ENCODE measurements at places on chromosomes 1 and 21. TPM values are rescaled to one million over a fixed set of nuclear protein-coding genes. Genes with fewer than 3 reads are reported as not detected.

LEMD1 gene
- 2.5 TPM for total RNA-seq

FAM177B gene
- total RNA-seq = not detected

MSH4 gene
- 0.12 TPM for total RNA-seq

MRPS15 gene
- 115 TPM for total RNA-seq

GNG4 gene
- total RNA-seq = 0.88 TPM

GBP3 gene
- 5.7 TPM for total RNA-seq

UTS2 gene
- not detected for total RNA-seq

PKNOX1 gene
- total RNA-seq = 18.0 TPM

DNA sequence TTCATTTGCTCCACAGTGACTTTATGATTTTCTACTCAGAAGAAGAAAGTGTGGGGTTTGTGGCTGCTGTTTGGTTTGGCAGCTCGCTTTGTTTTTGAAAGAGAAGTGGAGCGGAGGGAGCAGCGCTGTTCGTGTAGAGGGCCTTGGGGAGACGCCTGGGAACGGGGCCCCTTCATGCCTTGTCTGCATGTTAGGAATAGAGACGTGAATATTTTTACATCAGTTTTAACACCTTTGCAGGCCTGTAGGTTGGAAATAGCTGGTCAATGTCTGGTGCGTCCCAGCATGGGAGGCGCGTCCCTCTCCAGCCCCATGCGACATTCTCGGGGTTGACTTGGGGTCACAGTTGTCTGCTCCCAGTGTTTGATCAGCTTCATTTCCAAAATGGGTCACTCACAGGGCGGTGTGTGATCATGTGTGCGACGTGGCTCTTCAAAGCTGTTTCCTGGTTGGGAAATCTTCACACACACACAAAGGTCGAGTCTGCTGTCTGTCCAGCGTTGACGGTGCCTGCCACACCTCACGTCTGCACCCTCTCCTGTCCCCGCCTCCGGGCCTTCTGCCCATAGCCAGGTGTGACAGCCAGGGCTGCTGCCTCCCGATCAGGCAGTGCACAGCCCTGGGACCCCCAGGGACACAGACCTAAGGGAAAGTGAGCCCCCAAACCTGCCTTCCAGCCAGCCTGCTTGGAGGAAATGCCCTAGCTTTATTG lies 149.2 kb downstream of the PSMG1 start:
- H3K4me1 ChIP-seq = no peaks in the 10 kb centered on the region
- no peak overlapping the region for H3K27ac ChIP-seq
- H3K27me3 ChIP-seq = peaks cover 17% of the 10 kb centered on the region
- H3K4me3 ChIP-seq = no peak overlapping the region

GRCh38 chr1:91877574-91878208 lies 8.3 kb downstream of the TGFBR3 start:
- no peaks in the 10 kb centered on the region for H3K27me3 ChIP-seq
- H3K4me1 ChIP-seq = peaks cover 63% of the 10 kb centered on the region
- no peaks in the 10 kb centered on the region for H3K36me3 ChIP-seq
- no peak for DNase-seq
- peak overlapping the region; percentile 51 for H3K4me3 ChIP-seq

DNA sequence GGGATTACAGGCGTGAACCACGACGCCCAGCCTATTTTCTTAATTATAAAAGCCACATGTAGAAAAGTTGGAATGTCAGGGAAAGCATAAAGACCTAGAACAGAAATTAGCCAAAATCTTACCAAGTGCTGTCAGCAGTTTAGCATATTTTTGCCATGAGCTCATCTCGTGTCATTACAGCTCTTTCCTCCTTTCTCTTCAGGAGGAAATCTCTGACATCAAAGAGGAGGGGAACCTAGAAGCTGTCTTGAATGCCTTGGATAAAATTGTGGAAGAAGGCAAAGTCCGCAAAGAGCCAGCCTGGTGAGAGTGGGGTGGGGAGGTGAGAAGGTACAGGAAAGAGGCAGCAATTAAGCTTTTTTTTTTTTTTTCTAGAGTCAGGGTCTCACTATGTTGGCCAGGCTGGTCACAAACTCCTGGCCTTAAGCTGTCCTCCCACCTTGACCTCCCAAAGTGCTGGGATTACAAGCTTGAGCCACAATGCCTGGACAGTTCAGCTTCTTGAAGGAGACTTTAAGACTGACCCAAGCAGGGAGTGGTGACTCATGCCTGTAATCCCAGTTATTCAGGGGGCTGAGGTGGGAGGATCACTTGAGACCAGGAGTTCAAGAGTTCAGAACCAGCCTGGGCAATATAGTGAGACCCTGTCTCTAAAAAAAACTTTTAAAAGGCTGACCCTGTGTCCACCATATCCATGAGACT lies 8.4 kb upstream of the BGLAP start:
- peaks cover 6% of the 10 kb centered on the region for H3K4me1 ChIP-seq
- no peak for DNase-seq
- H3K36me3 ChIP-seq = peaks cover 35% of the 10 kb centered on the region
- no peaks in the 10 kb centered on the region for H3K27me3 ChIP-seq
- H3K27ac ChIP-seq = no peak overlapping the region
- no peak overlapping the region for H3K4me3 ChIP-seq

DNA sequence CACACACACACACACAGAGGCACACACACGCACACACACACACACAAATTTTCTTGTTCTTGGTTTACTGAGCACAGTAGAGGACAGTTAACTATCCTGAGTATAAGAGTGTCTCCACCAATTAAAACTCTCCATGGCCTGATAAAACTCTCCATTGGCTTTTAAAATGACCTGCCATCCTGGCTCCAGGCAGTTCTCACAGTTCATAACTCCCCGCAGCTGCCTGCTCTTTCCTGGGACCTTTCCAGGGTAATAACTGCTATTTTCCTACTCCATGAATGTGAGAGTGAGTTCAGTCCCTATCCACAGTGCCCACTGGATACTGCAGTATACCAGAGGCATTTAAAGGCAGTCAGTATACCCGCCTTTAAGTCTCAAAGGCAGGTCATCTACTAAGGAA lies 351.5 kb downstream of the PLPP3 start:
- H3K36me3 ChIP-seq = no peaks in the 10 kb centered on the region
- H3K27ac ChIP-seq = no peak overlapping the region
- H3K4me1 ChIP-seq = no peaks in the 10 kb centered on the region

GRCh38 chr21:34086887-34087306 lies 13.5 kb downstream of the MRPS6 start:
- H3K27ac ChIP-seq = no peak overlapping the region
- DNase-seq = no peak
- no peaks in the 10 kb centered on the region for H3K27me3 ChIP-seq
- no peak overlapping the region for H3K4me3 ChIP-seq
- peaks cover 58% of the 10 kb centered on the region for H3K4me1 ChIP-seq
- H3K36me3 ChIP-seq = peaks cover 43% of the 10 kb centered on the region

- no peak overlapping the region for H3K4me3 ChIP-seq
- no peak for DNase-seq
- no peak overlapping the region for H3K27ac ChIP-seq
- H3K27me3 ChIP-seq = peaks cover 43% of the 10 kb centered on the region
Observed at GRCh38 chr1:38781872-38782617, 77.5 kb downstream of the RRAGC start.

- peak; percentile 13 for DNase-seq
- no peak overlapping the region for H3K27ac ChIP-seq
- no peaks in the 10 kb centered on the region for H3K27me3 ChIP-seq
Observed at GRCh38 chr1:212179394-212180076, 105.7 kb upstream of the PPP2R5A start.

- H3K4me1 ChIP-seq = peaks cover 43% of the 10 kb centered on the region
- no peaks in the 10 kb centered on the region for H3K36me3 ChIP-seq
- H3K4me3 ChIP-seq = no peak overlapping the region
- no peak overlapping the region for H3K27ac ChIP-seq
- H3K27me3 ChIP-seq = no peaks in the 10 kb centered on the region
Observed at GRCh38 chr1:116733476-116734365, 20.5 kb upstream of the CD2 start.

DNA sequence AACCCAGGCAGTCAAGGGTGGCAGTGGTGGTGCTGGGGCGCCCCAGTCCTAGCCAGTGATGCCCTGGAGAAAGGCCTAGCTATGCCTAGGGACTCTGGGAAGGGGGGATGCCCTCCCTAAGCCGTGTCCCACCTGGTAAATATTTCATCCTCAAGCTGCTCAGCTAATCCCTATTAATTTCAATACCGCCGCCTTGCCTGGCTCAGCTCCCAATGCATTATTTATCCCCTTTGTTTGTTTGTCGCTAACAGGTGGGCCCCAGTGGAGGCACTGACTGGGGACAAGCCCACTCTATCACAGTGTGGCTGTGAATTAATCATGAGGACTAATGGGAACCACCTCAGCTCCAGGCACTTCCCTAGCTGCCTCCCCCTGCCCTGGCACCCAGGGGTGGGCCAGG lies 22.5 kb downstream of the DMAP1 start:
- no peak overlapping the region for H3K4me3 ChIP-seq
- peaks cover 6% of the 10 kb centered on the region for H3K36me3 ChIP-seq
- H3K27ac ChIP-seq = no peak overlapping the region
- DNase-seq = no peak

- no peak overlapping the region for H3K4me3 ChIP-seq
- H3K27me3 ChIP-seq = peaks cover 2% of the 10 kb centered on the region
- H3K4me1 ChIP-seq = no peaks in the 10 kb centered on the region
- no peak overlapping the region for H3K27ac ChIP-seq
- H3K36me3 ChIP-seq = no peaks in the 10 kb centered on the region
Observed at GRCh38 chr1:205658943-205659581, 21.2 kb downstream of the SLC45A3 start.

DNA sequence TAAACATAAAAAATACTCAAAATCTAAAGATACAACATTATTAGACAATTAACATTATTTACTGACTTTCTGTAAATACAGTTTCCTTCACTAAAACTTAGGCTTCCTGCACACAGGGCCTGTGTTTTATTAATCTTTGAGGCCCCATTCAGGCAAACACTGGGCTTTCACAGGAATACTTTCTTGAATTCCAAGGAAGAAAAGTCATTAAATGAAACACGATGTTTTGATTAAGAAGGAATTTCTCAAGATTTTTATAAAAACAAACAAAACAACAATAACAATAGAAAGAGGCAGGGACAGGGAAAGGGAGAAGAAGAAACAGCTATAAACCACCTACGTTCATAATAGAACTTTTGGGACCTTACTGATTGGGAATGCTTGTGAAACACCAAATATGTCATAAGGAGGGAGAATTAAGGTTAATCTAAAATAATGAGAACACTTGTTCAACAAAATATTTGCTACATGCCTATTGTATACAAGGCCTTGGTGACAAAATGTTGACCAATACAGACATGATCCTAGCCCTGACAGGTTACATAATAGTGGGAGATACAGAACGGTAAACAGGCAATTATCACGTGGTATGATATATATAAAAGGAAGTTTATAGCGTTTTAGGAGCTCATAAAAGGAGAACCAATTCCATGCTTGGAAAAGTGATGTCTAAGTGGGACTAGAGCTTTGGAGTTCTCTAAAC lies 3.6 kb downstream of the DDAH1 start:
- H3K27me3 ChIP-seq = peaks cover 38% of the 10 kb centered on the region
- H3K4me3 ChIP-seq = no peak overlapping the region
- H3K36me3 ChIP-seq = no peaks in the 10 kb centered on the region
- no peak for DNase-seq
- H3K27ac ChIP-seq = no peak overlapping the region

DNA sequence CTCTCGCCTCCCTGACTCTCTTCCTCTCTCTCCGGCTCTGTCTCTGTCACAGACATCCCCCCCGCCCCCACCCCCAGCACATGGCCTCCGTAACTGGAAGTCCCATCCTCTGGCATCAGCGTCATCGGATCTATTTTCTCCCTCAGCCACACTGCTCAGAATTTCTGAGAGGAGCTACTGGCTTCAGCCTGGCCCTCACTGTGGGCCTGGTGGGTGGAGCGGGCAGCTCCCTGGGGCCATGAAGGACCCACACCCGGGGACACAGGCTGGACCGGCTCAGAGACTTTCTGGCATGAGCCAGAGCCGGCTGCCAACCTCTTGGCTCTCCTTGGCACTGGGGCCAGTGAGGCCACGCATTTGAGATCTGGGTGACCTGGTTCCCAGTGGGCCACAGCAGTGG lies 61.2 kb upstream of the CASZ1 start:
- peaks cover 4% of the 10 kb centered on the region for H3K27me3 ChIP-seq
- no peaks in the 10 kb centered on the region for H3K4me1 ChIP-seq
- no peaks in the 10 kb centered on the region for H3K36me3 ChIP-seq
- no peak for DNase-seq
- H3K4me3 ChIP-seq = no peak overlapping the region

DNA sequence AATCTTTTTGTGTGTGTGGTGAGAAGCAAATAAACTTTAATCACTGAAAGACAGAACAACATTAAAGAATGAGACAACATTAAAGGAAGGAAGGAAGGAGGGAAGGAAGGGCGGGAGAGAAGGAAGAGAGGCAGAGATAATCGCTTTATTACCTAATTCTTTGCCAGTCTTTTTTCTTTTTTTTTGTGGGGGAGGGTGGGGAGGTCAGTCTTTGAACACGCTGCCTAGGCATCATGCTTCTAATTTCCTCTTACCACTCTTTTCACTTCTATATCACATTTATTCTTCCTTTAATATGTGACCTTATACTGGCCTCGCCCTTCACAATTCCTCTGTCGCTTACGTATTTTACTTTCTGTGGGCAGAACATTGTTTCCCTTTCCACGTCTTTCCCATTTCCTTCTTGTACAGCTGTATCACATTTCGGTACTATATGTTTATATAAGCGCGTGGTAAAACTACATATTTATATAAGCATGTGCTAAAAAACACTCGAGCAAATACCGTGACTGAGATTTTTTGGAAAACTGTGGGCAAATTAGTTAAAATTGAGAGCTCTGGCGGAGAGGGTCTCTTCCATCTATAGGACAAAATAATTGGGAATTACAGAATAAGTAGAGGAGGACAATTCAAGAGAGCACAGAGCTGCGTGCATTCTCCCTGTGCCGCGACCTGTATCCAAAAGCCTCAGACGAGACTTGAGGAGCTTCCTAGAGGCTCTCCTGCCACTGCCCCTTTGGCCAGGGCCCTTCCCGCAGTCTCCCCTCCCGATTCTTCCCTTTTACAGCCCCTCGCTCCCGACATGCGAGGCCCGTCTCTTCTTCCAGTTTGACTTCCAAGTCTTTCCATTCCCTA lies 823 bp upstream of the PRKAA2 start:
- DNase-seq = no peak
- H3K27ac ChIP-seq = no peak overlapping the region
- H3K27me3 ChIP-seq = peaks cover 33% of the 10 kb centered on the region
- no peaks in the 10 kb centered on the region for H3K36me3 ChIP-seq

DNA sequence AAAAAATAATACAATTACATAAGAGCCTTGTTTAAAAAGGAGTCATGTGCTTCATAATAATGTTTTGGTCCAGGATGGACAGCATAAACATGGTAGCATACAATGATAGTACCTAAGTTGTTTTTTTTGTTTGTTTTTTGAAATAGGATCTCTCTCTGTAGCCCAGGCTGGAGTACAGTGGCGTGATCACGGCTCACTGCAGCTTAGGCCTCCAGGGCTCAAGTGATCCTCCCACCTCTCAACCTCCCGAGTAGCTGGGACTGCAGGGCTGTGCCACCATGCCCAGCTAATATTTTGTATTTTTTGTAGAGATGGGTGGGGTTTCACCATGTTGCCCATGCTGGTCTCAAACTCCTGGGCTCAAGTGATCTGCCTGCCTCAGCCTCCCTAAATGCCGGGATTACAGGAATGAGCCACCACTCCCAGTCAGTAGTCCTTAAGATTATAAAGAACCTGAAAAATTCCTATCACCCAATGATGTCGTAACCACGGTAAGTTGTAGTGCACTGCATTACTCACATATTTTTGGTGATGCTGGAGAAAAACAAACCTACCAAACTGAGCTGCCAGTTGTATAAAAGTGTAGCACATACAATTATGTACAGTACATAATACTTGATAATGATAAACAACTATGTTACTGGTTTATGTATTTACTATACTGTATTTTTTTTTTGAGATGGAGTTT lies 22.4 kb upstream of the RCOR3 start:
- no peak overlapping the region for H3K27ac ChIP-seq
- H3K4me3 ChIP-seq = no peak overlapping the region

GRCh38 chr1:81967951-81968350 lies 167.2 kb downstream of the ADGRL2 start:
- no peak for DNase-seq
- no peak overlapping the region for H3K27ac ChIP-seq
- no peaks in the 10 kb centered on the region for H3K36me3 ChIP-seq
- H3K4me3 ChIP-seq = no peak overlapping the region

All from activated CD4-positive, alpha-beta memory T cell treated with anti-CD3 and anti-CD28 coated beads for 36 hours (primary cell).